Stimulated activated CD4-positive, alpha-beta T cell treated with anti-CD3 and anti-CD28 coated beads, Interleukin-4, amount 100 ng/mL, for 24 hours (primary cell): ENCODE measurements at places on chromosomes 3 and 15.

DNA sequence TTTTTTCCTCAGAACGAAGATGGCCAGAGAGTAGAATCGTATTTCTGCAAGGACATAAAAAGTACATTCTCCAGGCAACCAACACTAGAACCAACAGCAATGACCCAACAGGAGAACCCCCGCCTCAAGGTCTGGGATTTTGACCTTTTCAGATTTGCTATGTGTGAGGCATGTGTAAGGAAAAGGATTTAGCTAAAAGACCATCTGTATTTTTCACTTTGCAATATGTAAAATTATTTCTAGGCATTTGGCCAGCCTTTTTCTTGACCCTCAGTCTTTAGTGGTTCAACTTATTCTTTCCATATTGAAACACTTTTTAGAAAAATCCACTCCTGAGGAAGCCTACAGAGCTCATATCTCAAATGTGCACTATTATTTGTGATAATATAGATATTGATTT is 219.2 kb upstream of the GOLGA6L4 start:
- DNase-seq: no peak

GRCh38 chr3:158780766-158781165 is 21.1 kb upstream of the MFSD1 start:
- no peak for DNase-seq

DNA sequence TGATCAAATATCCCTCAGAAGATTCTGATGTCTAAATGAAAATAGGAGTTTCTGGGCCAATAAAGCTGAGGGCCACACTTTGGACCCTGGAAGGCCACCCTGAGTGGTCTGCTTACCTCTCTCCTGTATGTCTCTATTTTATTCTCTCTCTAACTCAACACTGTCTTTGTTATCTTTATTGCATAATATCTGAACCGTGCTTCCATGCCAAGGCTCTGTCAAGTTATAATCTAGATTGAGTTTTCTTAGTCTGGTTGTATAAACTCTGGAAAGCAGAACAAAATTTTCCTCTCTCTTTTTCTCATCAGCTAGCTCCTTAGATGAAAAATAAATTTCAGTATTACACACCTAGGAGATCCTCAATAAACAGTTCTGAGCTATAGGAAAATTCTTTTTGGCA is 36.2 kb upstream of the ACTL6A start:
- no peak for DNase-seq

- DNase-seq: no peak
Measured at GRCh38 chr3:16258177-16258576, 6.6 kb downstream of the DPH3 start.

DNA sequence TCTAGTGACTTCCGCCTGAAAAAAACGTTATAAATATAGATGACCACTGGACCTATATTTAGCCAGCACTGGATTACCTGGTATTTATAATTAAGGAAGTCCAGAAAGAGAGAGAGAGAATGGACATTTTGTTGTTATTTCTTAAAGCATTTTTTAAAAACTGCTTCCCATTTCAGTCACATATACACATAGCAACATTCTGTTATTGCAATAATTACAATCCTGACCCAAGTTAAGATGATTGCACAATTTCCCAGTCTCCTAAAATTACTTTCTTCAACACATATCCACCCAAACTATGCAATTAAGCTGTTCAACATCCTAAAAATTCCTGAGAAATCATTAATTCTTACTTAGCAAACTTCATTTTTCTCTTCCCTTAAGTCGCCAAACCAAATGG is 37.7 kb downstream of the PCSK6 start:
- no peak for DNase-seq

DNA sequence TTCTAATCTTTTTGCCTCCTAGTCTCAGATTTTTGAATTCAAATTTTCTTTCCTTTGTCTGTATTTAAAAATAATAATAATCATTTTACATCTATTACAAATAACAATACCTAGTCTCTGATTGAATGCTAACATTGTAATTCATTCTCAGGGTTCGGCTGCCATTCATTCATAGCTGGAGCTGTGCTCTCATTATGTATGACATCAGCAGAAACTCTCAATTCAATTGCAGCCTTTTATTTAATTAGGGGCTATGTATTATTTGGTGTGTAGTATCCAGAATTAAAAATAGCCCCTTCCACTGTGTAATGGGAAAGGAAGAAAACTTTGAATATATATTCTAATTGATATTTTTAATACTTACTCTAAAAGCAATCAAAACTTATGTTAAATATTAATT is 270.4 kb upstream of the MDFIC2 start:
- no peak for DNase-seq

DNA sequence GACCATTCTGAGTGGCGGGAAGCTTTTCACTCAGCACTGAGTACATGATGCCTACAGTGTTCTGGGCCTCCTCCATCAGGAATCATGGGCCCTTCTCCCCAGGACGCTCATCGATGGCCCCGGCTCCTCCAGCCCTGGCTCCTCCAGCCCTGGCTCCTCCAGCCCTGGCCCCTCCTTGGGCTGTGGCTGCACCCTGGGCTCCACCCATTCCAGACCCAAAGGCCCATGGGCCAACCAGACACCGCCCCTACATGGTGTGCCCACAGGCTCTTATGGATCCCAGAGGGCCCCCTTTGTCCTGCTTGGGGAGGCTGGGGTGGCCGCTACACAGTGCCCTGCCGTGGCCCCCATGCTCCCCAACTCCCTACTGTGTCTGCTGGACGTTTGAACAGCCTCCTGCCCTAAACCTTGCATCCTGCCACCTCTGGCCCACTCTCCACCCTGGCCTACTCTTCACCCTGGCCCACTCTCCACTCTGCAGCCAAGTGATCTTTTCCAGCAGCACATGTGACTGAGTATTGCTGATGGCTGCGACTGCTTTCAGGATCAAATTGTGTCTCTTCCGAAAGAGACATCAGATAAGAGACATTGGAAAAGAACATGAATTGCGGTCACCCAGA is 57.9 kb downstream of the APBA2 start:
- DNase-seq: peak; percentile 1

DNA sequence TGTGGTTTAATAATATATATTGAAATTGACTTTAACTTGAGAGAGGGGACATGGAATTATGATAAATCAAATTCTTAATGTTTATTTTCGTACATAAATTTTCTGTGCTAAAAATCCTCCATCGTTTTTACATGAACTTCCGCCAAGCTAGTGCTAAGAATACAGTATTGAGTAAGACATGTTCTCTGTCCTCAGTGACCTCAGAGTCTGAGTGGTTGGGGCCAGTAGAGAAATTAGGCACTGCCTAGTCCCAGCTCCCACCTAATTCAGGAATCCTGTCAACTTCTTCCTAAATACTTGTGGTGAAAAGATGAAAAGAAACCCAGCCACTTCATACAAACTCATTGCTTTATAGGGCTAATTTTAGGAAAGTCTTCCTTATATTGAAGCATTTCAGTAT is 110.3 kb downstream of the PPP2R3A start:
- no peak for DNase-seq

- DNase-seq: peak; percentile 39
Measured at GRCh38 chr3:112984485-112984884, 6.3 kb upstream of the GTPBP8 start.

DNA sequence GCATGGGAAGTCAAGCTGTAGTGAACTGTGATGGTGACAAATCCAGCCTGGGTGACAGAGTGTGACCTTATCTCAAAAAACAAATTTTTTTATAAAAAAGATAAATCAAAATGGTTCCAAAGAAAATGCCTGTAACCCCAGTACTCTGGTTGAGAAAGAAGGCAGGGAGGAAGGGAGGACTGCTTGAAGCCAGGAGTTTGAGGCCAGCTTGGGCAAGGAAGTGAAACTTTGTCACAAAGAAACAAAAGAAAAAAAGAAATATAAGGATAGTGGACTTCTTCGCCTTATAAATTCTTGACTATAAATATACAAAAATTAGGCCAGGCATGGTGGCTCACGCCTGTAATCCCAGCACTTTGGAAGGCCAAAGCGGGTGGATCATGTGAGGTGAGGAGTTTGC is 34.1 kb downstream of the SMARCC1 start:
- no peak for DNase-seq

GRCh38 chr15:65077981-65078352 is 1.4 kb downstream of the KBTBD13 start:
- DNase-seq: peak; percentile 48

GRCh38 chr3:171660188-171660587 is 150.1 kb downstream of the PLD1 start:
- DNase-seq: no peak

- no peak for DNase-seq
Measured at GRCh38 chr15:85527895-85528294, 147.5 kb downstream of the AKAP13 start.

DNA sequence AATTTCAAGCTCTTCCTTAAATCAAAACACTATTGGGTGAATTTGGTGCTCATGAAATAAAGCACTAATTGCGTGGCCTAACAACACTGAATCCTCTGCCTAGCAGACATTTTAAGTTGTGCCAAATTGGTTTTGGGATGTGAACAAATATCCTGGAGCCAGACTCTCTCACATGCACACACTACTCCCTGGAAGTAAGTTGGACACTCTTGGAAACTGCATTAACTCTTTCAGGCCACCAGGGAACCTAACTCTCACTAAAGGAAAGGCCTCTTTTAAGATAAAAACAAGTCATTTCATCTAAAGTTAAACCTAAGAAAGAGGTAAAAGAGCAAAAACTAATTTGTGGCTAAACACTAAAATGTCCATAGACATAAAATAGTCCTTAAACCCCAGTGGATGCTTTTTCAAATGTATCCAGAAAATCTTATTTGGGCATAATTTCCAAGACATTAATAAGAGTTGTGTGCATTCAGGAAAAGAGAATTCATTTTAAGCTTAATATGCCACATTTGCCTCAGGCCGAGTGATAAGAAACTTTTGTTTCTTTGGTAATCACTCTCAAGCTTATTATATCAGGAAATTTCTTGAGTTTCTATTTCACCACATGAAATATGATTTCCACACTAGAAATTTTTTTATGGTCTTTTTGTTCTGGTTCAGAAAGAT is 61.8 kb downstream of the ZBTB20 start:
- no peak for DNase-seq

GRCh38 chr15:67821784-67822440 is 3.4 kb upstream of the SKOR1 start:
- DNase-seq: no peak

- DNase-seq: no peak
Measured at GRCh38 chr3:140242818-140243276, 307.9 kb downstream of the CLSTN2 start.

DNA sequence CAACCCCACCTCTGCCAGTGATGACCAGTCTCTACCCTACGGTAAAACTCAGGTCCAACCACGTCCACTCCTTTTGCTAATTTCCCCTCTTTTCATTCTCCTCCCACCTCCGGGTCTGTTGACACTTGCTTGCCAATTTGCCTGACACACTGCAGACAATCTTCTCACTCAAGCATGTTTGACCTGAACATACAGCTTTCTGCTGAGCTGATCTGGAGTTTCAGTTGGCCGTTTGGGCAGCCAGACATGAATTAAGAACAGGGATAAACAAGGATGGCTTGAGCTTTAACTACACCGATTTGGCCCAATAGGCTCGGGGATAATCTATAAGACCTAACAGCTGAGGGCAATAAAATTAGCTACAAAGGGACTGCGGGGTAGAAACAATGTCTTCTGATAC is 758.6 kb upstream of the CFAP20DC start:
- no peak for DNase-seq

DNA sequence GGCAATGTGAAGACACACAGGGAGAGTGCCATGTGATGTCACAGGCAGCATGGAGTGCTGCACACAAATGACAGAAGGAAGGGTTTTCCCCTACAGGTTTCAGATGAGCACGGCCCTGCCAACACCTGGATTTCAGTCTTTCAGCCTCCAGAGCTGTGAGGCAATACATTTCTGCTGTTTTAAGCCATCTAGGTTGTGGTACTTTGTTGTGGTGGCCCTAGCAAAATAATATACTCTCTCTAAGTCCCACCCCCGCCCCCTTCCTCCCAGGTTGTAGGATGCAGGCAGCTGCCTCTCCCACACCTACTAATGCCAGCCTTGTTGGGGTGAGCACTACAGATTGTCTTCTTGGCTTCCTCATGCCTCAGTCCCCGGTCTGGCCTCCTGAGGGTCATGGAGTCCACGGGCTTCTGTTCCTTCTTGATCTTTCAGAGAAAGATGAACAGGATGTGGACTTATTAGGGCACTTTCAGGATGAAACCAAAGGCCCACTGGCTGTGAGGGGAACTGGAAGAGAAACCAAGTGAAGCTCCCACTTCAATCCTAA is 180.0 kb downstream of the CD47 start:
- DNase-seq: peak; percentile 39

DNA sequence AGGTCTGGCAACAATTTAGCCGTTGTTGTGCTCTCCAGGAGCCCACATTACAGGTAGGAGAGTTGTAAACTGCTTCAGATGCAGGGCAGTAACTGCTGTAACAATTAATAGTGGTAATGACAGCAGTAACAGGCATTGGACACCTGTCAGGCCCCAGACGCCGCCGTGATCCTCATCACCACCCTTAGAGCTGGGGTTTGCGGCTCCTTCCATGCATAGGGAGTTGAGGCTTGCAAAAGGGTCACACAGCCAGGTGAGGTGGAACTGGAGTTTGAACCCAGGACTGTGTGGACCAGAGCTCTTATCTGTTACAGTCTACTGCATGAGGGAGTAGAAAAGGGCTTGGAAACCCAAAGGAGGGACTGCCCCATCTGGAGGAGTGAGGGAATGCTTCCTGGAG is 26.8 kb upstream of the NR2C2 start:
- no peak for DNase-seq

- no peak for DNase-seq
Measured at GRCh38 chr3:33937628-33938027, 139.2 kb downstream of the PDCD6IP start.

- DNase-seq: no peak
Measured at GRCh38 chr3:43287500-43287873, 1.1 kb downstream of the SNRK start.

DNA sequence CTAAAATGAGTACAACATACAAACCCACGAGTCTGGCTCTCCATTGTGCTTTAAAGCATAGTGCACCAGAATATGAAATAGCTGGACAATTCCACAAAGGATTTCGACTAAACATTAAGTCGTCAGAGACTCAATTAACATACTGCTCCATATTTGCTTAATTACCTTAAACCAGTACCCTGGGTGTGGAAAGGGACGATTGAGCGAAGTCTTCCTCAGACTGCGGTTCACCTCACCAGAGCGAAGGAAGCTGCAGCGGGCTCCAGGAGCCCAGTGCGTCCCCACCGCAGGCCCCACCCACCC is 218 bp upstream of the TRPC1 start:
- no peak for DNase-seq

DNA sequence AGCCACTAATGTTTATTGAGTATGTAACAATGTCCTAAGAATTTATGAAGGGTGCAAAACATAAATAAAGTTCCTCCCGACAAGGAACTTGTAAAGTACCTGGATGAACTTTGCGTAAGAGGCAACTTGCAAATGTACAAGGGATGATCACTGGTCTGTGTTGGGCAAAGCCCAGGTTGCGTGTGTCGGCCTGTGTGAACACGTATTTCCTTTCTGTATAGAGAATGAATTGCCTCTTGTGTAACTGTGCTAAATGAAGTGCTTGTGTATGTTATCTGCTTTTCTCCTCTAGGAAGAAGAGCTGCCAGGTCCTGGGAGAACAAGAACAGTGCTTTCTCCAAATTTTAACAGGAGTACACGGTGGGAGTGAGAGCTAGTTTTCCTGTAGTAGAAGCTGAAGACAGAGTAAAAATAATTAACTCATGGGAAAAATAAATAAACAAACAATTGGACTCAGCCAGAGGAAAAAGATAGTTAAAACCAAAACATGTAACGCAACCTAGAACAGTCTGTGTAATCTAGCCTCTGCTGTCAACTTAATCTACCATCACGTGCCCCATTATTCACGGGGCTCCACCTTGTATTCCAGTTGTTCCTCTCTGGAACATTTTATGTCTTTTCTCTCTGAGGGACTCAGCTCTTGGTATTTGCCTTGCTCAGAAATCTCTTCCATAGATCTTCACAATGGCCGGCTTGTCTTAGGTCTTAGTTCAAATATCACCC is 83.7 kb upstream of the RASGRP1 start:
- no peak for DNase-seq
